Right atrium auricular region (tissue), 2 donors: ENCODE measurements at places on chromosomes 13 and 19.
A peak's percentile ranks its signal among the peaks of the same experiment; 100 is the strongest.

DNA sequence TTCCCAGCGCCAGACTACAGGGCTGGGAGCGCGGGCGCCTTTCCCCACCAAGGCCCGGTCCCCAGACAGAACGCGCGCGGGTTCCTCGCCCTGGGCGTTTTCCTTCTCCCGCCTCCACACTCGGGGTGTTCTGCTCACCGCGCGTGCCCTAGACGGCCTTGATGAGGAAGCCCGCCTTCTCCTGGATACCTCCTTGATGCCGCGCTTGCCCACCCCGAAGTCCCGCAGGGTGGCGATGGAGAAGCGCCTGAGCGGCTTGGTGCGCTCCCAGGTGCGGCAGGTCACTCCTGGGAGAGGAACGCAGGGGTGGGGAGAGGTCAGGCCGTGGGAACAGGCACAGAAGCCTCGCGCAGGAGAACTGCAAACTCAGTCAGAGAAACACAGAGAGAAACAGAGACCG, 34.8 kb downstream of the CYP2B6 start:
- H3K4me1 ChIP-seq, result no peaks in the 10 kb centered on the region
- H3K4me3 ChIP-seq, result no peak overlapping the region
- no peak for DNase-seq
- no peaks in the 10 kb centered on the region for H3K27me3 ChIP-seq

DNA sequence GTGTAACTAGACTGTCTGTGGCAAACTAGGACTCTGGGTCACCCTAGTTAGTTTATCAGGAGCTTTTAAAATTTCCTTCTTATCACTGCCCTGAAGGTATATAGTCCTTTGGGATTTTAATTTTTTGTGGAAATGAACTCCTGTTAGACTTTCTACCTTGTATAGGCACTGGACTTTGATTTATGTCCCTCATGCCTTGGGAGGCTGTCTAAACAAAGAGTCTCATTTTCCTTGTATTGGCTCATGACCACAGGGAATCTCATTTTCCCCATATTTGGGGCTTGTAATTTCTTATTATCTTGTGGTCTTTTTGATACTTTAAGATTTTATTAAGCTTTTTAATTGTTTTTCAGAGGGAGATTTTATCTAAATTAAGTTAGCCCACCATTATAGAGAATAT, 21.4 kb downstream of the KCTD4 start:
- H3K4me3 ChIP-seq, result no peak overlapping the region
- no peaks in the 10 kb centered on the region for H3K27me3 ChIP-seq
- no peaks in the 10 kb centered on the region for H3K36me3 ChIP-seq
- no peak for DNase-seq
- H3K4me1 ChIP-seq, result no peaks in the 10 kb centered on the region
- H3K27ac ChIP-seq, result no peak overlapping the region

- peak; percentile 36 for DNase-seq
- peaks cover under 1% of the 10 kb centered on the region for H3K4me1 ChIP-seq
- no peak overlapping the region for H3K4me3 ChIP-seq
- H3K27ac ChIP-seq, result no peak overlapping the region
- H3K27me3 ChIP-seq, result no peaks in the 10 kb centered on the region
Observed at GRCh38 chr13:113369881-113370280, 6.0 kb upstream of the GRTP1 start.

DNA sequence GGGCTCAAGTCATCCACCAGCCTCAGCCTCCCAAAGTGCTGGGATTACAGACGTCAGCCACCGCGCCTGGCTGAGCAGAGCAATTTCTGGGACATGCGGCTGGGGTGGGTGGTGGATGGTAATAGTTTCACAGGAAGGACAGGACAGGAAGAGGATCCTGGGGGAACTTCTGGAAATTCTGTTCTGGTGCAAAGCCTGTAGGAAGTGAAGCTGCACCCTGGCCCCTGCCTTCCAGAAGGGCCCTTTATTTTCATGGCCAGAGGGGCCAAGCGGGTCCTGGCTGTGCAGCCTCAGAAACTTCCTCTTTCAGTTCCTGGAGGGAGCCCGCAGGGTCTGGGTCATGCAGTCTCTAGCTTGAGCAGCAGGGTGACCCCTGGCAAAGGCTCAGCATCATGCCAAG, 15.7 kb downstream of the FEM1A start:
- no peak for DNase-seq
- H3K4me3 ChIP-seq, result no peak overlapping the region

GRCh38 chr19:10812902-10813404, 23.1 kb downstream of the TMED1 start:
- H3K4me3 ChIP-seq, result no peak overlapping the region
- peak; percentile 71 for DNase-seq
- H3K27ac ChIP-seq, result no peak overlapping the region

GRCh38 chr13:90445179-90445578, 902.3 kb upstream of the MIR17HG start:
- no peaks in the 10 kb centered on the region for H3K36me3 ChIP-seq
- H3K27me3 ChIP-seq, result no peaks in the 10 kb centered on the region
- H3K27ac ChIP-seq, result peak overlapping the region; percentile 20
- no peak for DNase-seq

DNA sequence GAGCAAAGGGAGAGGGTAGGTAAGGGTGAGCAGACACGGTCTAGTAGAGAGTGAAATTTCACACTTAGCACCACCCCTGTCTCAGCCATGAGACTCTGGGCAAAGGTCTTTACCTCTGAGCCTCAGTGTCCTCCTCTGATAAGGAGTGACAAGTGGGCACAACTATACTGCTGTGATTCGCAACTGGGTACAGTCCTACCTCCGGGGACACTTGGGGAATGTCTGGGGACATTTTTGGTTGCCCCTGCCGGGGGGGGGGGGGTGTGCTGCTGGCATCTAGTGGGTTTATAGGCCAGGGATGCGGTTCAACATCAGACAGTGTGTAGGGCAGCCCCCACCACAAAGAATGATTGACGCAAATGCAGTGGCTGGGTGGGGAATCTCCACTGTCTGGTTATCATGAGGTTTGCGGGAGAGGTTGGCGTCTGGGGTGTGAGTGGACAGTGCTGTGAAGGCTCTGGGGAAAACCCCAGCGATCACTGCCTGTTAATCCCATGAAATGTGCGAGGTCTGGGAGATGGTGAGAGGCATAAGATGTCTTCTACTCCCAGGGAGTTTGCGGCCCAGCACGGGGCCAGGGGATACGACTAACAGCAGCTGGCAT, 4.3 kb downstream of the NACC1 start:
- H3K27ac ChIP-seq, result no peak overlapping the region
- no peaks in the 10 kb centered on the region for H3K27me3 ChIP-seq
- no peaks in the 10 kb centered on the region for H3K36me3 ChIP-seq
- H3K4me1 ChIP-seq, result no peaks in the 10 kb centered on the region

DNA sequence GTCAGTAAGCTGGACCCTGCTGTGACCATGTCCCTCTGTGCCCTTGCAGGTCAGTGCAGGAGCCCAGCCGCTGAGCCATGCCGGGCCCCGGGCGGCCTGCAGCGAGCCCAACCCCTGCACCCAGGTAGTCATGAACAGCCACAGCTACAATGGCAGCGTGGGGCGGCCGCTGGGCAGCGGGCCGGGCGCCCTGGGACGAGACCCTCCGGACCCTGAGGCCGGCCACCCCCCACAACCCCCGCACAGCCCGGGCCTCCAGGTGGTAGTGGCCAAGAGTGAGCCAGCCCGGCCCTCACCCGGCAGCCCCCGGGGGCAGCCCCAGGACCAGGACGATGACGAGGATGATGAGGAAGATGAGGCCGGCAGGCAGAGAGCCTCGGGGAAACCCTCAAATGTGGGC, 6.9 kb downstream of the KCNN1 start:
- H3K4me3 ChIP-seq, result no peak overlapping the region
- no peaks in the 10 kb centered on the region for H3K27me3 ChIP-seq
- DNase-seq, result no peak

DNA sequence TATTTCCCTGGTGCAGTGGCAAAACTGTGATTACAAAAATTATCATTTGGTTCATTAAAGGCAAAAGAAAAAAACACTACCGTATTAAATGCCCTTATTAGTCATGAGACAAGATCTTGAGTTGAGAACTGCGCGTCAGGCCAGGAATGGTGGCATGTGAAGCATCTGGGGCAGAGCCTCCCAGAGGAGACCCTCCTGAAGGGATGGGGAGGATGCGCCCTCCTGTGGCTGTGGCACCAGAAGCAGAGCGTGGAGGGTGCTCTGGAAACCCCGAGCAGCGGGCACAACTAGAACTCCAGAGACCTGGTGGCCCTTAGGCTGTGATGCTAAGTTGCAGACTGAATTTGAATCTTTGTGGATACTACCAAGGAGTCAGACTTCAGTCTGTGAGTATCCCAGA, 11.5 kb downstream of the CUL4A start:
- H3K4me1 ChIP-seq, result peaks cover 41% of the 10 kb centered on the region
- DNase-seq, result no peak
- no peaks in the 10 kb centered on the region for H3K27me3 ChIP-seq
- H3K36me3 ChIP-seq, result peaks cover 33% of the 10 kb centered on the region
- no peak overlapping the region for H3K4me3 ChIP-seq
- peak overlapping the region; percentile 84 for H3K27ac ChIP-seq

- no peak overlapping the region for H3K27ac ChIP-seq
- H3K4me1 ChIP-seq, result no peaks in the 10 kb centered on the region
- H3K4me3 ChIP-seq, result no peak overlapping the region
- no peaks in the 10 kb centered on the region for H3K36me3 ChIP-seq
Observed at GRCh38 chr13:75050419-75051046, 431.4 kb downstream of the TBC1D4 start.

- no peak for DNase-seq
- H3K27ac ChIP-seq, result no peak overlapping the region
- H3K36me3 ChIP-seq, result peaks cover 6% of the 10 kb centered on the region
- H3K4me3 ChIP-seq, result no peak overlapping the region
- H3K4me1 ChIP-seq, result no peaks in the 10 kb centered on the region
Observed at GRCh38 chr13:98216135-98216565, 39.1 kb upstream of the RNF113B start.

GRCh38 chr13:83503424-83503823, 378.9 kb downstream of the SLITRK1 start:
- H3K27me3 ChIP-seq, result no peaks in the 10 kb centered on the region
- H3K36me3 ChIP-seq, result no peaks in the 10 kb centered on the region
- no peak overlapping the region for H3K4me3 ChIP-seq
- no peak overlapping the region for H3K27ac ChIP-seq
- no peak for DNase-seq
- H3K4me1 ChIP-seq, result no peaks in the 10 kb centered on the region

GRCh38 chr13:35767256-35767976, 290.9 kb upstream of the MAB21L1 start:
- no peaks in the 10 kb centered on the region for H3K36me3 ChIP-seq
- no peaks in the 10 kb centered on the region for H3K4me1 ChIP-seq
- no peaks in the 10 kb centered on the region for H3K27me3 ChIP-seq
- no peak overlapping the region for H3K4me3 ChIP-seq
- no peak for DNase-seq

DNA sequence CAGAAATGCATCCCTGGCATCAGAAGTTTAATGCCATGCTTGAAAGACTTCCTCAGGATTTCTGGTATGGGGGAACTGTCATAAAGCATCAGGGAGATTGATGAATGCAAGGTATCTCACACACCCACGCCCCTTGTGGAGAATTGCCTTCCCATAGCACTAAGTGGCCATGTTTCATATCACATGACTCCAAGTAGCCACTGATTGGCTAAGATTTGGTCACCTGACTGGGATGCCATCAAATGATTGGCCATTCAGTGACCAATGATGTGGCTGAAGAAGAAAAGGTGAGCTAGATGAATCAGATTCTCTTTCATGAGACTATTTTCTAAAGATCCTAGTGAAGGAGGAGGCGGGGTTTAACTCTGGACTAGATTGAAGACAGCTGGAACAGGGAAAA, 7.3 kb downstream of the KLK8 start:
- no peak for DNase-seq
- H3K4me1 ChIP-seq, result no peaks in the 10 kb centered on the region
- H3K4me3 ChIP-seq, result no peak overlapping the region
- no peaks in the 10 kb centered on the region for H3K36me3 ChIP-seq
- H3K27me3 ChIP-seq, result no peaks in the 10 kb centered on the region

- peaks cover 37% of the 10 kb centered on the region for H3K36me3 ChIP-seq
- H3K27me3 ChIP-seq, result no peaks in the 10 kb centered on the region
- no peak overlapping the region for H3K4me3 ChIP-seq
- H3K27ac ChIP-seq, result peak overlapping the region; percentile 60
- DNase-seq, result no peak
Observed at GRCh38 chr19:55228015-55228391, 560 bp downstream of the TMEM86B start.

- no peak overlapping the region for H3K4me3 ChIP-seq
- no peaks in the 10 kb centered on the region for H3K4me1 ChIP-seq
- no peak overlapping the region for H3K27ac ChIP-seq
- DNase-seq, result no peak
- no peaks in the 10 kb centered on the region for H3K27me3 ChIP-seq
Observed at GRCh38 chr19:3707868-3708206, 347 bp upstream of the TJP3 start.

DNA sequence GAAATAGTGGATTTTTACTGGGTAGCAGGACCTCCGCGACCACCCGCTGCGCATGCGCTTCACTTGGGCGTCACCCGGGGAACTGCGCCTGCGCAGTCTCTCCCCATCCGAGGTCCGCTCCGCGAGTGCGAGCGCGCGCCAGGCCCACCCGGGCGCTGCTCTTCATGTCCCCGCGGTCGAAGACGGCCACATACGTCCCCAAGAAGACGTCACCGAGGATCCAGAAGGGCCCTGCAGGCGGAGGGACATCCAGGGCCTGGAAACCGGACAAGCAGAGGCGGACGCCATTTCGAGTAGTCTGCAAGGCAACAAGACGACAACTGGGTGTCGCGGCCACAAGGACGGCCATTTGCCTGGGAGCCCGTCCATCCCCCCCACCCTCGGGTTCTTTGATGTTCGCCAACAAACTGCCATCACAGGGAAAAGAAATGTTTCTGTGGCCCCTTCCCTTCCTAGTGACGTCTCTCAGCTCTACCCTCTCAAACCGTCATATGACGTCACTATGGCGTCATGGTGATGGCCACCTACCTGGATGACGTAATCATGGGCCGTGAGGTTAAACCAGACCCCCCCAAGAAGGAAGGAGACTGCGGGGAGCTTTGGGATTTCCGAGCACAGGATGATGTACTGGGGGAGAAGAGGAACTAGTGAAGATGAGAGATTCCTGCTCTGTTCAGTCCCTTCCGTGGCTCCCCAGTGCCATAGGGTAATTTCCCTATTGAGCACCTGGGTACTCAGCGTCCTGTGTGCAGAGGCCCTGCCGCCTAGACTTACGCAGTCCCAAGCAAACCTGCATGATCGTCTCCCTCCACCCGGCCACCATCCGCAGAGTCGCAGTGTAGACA, 6.7 kb downstream of the NAPSA start:
- H3K4me1 ChIP-seq, result peaks cover 8% of the 10 kb centered on the region
- no peak for DNase-seq
- H3K27me3 ChIP-seq, result no peaks in the 10 kb centered on the region
